ENCODE measurements at places on chromosomes 11 and 22. TPM values are rescaled to one million over a fixed set of nuclear protein-coding genes. Genes with fewer than 3 reads are reported as not detected.

KRTAP5-9 gene
- 2.1 TPM for total RNA-seq

SYT12 gene
- total RNA-seq: 0.20 TPM

TBX1 gene
- 3.6 TPM for total RNA-seq

- DNase-seq: peak; percentile 22
Measured at GRCh38 chr22:40436505-40437431, 66.4 kb downstream of the SGSM3 start.

- no peak for DNase-seq
Measured at GRCh38 chr11:25453471-25453870, 878.5 kb upstream of the ANO3 start.

DNA sequence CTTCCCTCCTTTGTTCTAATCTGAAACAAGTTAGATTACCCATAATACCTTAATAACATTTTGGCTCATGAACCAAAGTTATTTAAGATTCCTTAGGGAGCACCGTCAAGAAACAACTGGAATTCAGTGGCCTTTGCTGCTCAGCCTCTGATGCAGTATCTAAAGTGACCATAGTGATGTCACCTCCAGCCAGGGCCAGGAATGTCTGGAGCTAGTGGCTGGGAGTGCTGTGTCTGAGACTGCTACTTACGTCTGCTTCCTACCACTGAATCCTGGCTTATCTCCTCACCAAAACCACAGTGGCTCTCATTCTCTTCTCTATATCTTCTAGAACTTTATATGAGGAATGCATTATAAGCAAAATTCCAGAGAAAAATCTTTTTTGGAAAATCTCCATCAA lies 658.0 kb downstream of the DLG2 start:
- no peak for DNase-seq

- DNase-seq: no peak
Measured at GRCh38 chr11:108112057-108112456, 9.3 kb upstream of the ACAT1 start.

DNA sequence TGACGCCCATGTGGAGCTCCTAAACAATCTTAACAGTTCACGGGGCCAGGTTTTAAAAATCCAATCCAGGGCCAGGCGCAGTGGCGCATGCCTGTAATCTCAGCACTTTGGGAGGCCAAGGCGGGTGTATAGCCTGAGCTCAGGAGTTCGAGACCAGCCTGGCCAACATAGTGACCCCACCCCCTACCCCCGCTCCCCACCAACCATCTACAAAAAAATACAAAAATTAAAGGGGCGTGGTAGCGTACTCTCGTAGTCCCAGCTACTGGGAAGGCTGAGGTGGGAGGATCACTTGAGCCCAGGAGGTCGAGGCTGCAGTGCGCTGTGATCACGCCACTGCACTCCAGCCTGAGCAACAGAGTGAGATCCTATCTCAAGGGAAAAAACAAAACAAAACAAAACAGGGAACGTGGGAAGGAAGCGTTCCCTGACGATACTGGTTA lies 689 bp upstream of the SART1 start:
- no peak for DNase-seq
